ENCODE measurements at places on chromosomes 3 and 15. TPM values are rescaled to one million over a fixed set of nuclear protein-coding genes. Genes with fewer than 3 reads are reported as not detected.

FEZF2 gene
- total RNA-seq = not detected

- H3K27me3 ChIP-seq = peaks cover 10% of the 10 kb centered on the region
- H3K4me3 ChIP-seq = no peak overlapping the region
- no peak overlapping the region for H3K27ac ChIP-seq
- H3K4me1 ChIP-seq = peaks cover 20% of the 10 kb centered on the region
Observed at GRCh38 chr15:61172325-61172724, 56.8 kb downstream of the RORA start.

DNA sequence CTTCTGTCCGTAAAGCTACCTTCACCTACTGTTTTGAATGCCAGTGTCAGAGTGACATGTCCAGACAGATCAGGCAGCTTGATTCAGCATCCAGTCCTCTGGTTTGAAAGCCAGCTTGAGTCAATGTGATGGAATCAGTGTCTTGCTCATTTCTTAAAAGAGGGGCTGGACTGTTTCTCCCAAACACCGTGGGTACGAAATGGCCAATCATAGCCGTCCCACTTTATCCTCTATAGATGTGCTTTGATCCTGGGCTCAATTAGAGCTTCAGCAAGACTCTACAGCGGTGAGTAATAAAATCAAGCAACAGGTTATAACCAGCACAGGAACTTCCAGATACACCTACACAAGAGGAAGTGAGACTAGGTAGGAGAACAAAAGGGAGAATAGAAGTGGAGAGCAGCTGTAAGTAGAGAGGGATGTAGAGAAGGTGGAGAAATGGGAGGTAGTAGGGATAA lies 17.0 kb upstream of the OR5K1 start:
- H3K4me3 ChIP-seq = no peak overlapping the region
- no peak overlapping the region for H3K27ac ChIP-seq
- H3K27me3 ChIP-seq = peaks cover 17% of the 10 kb centered on the region
- no peak for DNase-seq
- peaks cover 14% of the 10 kb centered on the region for H3K4me1 ChIP-seq
- no peaks in the 10 kb centered on the region for H3K36me3 ChIP-seq

DISP2 gene
- 0.39 TPM for total RNA-seq

TTLL3 gene
- total RNA-seq = 51.0 TPM

- H3K4me3 ChIP-seq = no peak overlapping the region
- no peak for DNase-seq
- H3K27me3 ChIP-seq = no peaks in the 10 kb centered on the region
- no peak overlapping the region for H3K27ac ChIP-seq
- no peaks in the 10 kb centered on the region for H3K36me3 ChIP-seq
- H3K4me1 ChIP-seq = no peaks in the 10 kb centered on the region
Observed at GRCh38 chr15:37978231-37978630, 43.8 kb downstream of the TMCO5A start.

DNA sequence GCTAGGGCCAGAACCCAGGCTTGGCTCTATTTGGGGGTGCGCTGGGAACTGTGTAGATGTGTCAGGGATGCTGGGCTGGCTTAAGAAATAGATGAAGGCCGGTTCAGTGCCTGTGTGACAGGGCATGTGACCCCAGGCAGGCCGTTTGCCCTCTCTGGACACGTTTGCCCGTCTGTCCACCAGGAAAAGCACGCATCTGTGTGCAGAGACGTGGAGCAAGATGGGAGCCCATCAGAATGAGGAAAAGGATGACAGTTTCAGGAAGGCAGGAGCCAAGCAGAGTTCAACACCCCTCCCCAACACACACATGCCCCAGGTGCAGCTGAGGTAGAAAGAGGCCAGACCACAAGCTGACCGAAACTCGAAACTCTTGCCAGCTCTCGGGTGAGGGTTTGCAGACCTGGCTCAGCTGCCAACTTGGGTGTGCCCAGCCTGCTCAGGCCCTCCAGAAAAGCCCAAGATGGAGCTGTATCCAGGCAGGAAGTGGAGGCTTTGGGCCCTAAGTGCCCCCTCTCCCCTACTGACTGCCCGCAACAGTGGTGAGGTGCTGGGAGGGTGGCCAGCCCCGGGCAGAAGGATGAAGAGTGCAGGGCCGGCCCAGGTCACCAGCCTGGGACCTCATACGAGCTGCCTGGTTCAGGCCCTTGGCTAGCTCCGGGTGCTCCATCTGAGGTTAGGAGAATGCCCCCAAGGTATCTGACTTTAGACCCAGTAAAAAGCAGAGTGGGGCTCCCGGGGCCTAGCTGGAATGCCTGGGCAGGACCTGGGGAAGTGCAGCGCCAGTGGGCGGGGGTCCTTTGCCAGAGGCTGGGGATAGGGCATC lies 10.2 kb upstream of the MESP1 start:
- peaks cover under 1% of the 10 kb centered on the region for H3K27me3 ChIP-seq
- no peak for DNase-seq
- no peaks in the 10 kb centered on the region for H3K4me1 ChIP-seq
- H3K36me3 ChIP-seq = no peaks in the 10 kb centered on the region
- no peak overlapping the region for H3K4me3 ChIP-seq

CATSPER2 gene
- total RNA-seq = 9.8 TPM

DNA sequence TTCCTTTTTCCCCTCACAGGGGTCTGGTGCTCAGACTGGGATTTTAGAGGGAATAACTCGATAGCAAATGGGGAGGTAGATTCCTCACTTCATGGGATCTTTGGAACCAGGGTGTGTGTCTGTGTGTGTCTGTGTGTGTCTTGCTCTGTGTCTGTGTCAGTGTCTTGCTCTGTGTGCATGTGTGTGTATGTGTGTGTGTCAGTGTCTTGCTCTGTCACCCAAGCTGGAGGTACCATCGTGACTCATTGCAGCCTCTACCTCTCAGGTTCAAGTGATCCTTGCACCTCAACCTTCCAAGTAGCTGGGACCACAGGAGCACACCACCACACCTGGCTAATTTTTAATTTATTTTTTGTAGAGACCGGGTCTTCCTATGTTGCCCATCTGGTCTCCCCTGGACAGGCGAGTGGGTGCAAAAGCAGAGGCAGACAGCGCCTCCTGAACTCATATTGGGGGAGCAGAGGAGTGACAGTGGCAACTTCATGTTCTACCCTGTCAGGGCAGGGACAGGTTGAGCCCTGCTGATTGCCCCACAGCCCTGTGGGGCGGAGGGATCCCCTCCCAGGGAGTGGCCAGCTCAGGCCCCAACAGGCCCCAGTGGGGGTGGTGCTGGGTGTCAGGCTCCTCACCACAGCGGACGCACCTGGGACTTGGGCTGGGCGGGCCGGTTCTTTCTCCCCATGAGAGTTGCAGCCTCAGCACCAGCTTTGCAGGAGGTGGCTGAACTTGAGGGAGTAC lies 10.4 kb upstream of the SEMA4B start:
- DNase-seq = no peak
- no peak overlapping the region for H3K4me3 ChIP-seq
- H3K27ac ChIP-seq = no peak overlapping the region

GRCh38 chr3:76728426-76728825 lies 311.5 kb upstream of the ROBO2 start:
- H3K4me3 ChIP-seq = no peak overlapping the region
- H3K27me3 ChIP-seq = no peaks in the 10 kb centered on the region
- no peaks in the 10 kb centered on the region for H3K36me3 ChIP-seq
- no peak overlapping the region for H3K27ac ChIP-seq
- H3K4me1 ChIP-seq = no peaks in the 10 kb centered on the region

DNA sequence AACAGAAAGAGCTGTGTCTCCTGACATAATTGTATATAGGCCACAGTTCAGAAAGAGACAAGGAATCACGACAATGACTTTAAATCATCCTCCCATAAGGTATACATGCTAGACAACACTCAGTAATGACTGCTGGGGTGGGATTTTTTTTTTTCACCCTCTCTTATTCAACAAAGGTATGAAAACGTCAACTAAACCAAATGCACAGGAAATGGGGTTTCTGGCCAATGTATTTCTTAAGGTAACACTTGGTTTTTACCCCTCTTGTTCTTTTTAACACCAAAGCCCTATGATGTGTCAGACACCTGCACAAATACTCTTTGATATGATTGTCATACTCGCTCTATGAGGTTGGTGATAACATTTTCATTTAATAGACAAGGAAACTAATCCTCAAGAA lies 78.3 kb downstream of the MCF2L2 start:
- peaks cover 10% of the 10 kb centered on the region for H3K27me3 ChIP-seq
- peaks cover 17% of the 10 kb centered on the region for H3K36me3 ChIP-seq
- DNase-seq = no peak

- peaks cover 6% of the 10 kb centered on the region for H3K27me3 ChIP-seq
- peaks cover 8% of the 10 kb centered on the region for H3K4me1 ChIP-seq
- no peak for DNase-seq
Observed at GRCh38 chr15:40937762-40938535, 8.8 kb downstream of the DLL4 start.

DNA sequence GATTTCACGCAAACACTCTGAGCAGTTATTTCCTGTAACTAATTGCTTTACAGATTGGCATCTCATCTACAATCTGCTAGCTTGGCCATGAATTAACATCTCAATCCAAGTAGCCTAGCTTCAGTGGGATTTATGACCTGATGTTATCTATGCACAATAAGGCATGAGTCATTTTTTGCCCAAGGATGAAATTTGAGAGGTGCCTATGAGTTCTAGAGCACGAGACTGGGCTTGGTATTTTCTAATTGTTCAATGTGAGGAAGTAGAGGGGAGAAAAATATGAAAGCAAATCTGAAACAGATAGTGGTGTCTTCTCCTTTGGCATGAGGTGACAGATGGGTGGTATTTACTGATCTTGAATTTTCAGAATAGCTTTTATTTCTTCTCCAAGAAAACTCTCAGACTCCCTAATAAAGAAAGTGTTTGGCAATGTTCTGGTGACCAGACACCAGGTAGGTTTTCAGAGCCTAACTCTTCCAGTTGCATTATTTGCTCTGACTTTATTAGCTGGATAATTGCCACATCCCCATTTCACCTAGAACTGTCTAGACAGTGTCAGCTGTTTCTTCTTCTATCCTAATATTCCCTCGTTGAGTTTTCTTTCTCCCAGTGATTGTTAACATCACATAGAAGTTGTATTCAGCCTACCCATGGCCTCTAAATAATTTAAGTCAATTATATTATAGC lies 301.0 kb upstream of the UMPS start:
- H3K4me1 ChIP-seq = no peaks in the 10 kb centered on the region
- no peaks in the 10 kb centered on the region for H3K36me3 ChIP-seq
- H3K27ac ChIP-seq = no peak overlapping the region

DNA sequence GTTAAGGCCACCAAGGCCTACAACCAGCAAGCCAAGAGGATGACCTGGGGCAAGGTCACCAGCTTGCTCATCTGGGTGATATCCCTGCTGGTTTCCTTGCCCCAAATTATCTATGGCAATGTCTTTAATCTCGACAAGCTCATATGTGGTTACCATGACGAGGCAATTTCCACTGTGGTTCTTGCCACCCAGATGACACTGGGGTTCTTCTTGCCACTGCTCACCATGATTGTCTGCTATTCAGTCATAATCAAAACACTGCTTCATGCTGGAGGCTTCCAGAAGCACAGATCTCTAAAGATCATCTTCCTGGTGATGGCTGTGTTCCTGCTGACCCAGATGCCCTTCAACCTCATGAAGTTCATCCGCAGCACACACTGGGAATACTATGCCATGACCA lies 3.6 kb downstream of the CXCR6 start:
- peak overlapping the region; percentile 1 for H3K27ac ChIP-seq
- peaks cover 84% of the 10 kb centered on the region for H3K36me3 ChIP-seq
- H3K27me3 ChIP-seq = no peaks in the 10 kb centered on the region
- H3K4me1 ChIP-seq = peaks cover 85% of the 10 kb centered on the region
- DNase-seq = no peak

SPESP1 gene
- total RNA-seq = 0.97 TPM

GRCh38 chr3:63993653-63994079 lies 29.6 kb downstream of the PSMD6 start:
- no peak overlapping the region for H3K4me3 ChIP-seq
- H3K36me3 ChIP-seq = peaks cover 85% of the 10 kb centered on the region
- peaks cover 8% of the 10 kb centered on the region for H3K4me1 ChIP-seq

COL6A5 gene
- total RNA-seq = not detected

- H3K27ac ChIP-seq = no peak overlapping the region
- H3K27me3 ChIP-seq = no peaks in the 10 kb centered on the region
- H3K4me1 ChIP-seq = peaks cover 12% of the 10 kb centered on the region
Observed at GRCh38 chr3:188133219-188133618, 20.7 kb upstream of the LPP start.

Measured in activated T-helper 2 cell treated with anti-CD3 and anti-CD28 coated beads, Interferon-gamma antibody, Interleukin-2, Interleukin-4, amounts not matched to agents 10 μg/mL and 5 μg/mL and 100 μg/mL, durations not matched to agents 14 hours and 24 hours and 36 hours (primary cell).